ENCODE measurements at places on chromosomes 2 and 18.

DNA sequence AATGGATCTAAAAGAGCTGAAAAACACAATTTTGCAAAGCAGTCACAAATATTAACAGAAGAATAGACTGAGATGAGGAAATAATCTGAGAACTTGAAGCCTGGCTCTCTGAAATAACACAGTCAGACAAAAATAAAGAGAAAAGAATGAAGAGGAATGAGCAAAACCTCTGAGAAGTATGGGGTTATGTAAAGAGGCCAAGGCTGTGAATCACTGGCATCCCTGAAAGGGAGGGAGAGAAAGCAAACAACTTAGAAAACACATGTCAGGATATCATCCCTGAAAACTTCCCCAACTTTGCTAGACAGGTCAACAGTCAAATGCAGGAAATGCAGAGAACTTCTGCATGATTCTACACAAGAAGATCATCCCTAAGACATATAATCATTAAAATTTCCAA, 73.5 kb upstream of the LHCGR start:
- no peak for DNase-seq

DNA sequence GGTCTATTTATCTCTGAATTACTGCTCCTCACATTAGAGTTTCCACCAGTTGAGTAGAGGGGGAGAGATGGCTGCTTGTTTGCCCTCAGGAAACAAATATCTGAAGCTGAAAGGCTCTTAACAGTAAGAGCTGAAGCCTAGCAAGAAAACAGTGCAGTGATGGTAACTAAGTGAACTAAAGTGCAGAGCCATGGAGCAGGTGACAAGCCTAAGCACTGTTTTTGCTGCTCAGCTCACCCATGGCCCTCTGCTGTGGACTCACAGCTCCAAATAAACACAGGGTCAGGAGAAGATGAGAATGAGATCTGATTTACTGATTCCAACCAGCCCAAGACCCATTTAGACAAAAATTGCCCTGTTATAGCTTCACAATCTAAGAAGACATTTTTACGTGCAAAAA, 118.4 kb downstream of the ETAA1 start:
- no peak for DNase-seq

- DNase-seq: no peak
These were observed 282.0 kb downstream of the CALCRL start for GRCh38 chr2:187165936-187166610.

DNA sequence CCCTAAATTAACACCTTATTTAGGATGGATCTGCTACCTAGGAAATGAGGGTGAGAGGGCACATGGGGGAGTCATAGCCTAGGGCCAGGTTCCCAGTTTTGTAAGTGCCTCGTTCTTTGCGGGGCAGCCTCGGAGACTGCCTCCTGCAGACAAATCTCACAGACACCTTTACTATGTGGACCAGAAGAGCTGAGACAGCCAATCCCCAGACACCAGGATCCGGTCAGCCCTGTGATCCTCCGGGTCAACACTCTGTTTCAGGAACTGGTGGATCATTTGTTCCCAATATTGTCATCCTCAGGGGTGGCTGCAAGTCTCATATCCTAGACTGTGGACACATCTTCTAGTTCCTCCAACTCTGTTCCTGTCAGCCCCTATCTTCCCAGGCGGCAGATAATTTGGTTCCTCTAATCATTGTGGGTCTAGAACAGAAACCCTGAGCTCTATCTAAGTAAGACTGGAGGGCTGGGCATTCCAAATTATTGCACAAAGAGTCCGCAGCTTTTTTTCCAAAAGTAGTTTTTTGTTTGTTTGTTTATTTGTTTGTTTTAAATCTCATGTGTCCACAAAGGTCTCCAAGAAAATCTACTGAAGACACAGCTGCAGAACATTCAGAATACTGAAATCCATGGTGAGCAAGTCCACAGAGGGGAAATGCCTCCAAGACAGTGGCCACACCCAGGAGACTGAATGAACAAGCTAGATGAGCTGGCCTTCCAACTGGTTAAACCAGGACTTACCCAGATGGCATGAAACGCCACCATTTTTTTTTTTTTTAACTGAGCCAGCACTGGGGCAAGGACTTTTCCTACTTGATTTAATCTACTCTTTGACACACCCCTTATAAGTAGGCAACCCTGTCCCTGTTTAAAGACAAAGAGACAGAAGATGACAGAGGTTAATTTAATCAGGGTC, 6.2 kb upstream of the GDF7 start:
- no peak for DNase-seq

DNA sequence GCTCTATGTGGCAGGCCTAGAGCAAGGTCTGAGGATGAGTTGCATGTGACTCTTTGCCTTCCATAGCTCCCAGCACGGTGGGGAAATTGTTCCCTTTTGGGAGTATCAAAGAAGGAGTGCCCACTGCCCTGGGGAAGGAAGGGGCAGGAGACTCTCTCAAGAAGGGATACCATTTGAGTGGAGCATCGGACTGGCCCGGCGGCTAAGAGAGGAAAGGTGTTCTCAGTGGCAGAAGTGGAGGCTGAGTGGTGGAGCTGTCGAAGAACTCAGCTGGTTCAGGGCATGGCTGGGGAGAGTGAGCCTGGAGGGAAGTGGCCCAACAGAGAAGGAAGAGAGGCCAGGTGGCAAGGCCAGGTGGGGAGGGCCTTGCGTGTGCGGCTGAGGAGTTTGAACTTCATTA, 235.2 kb downstream of the DYSF start:
- DNase-seq: no peak
